Endodermal cell (in vitro differentiated cells): ENCODE measurements at places on chromosomes 1 and 21. TPM values are rescaled to one million over a fixed set of nuclear protein-coding genes. Genes with fewer than 3 reads are reported as not detected.
A peak's percentile ranks its signal among the peaks of the same experiment; 100 is the strongest.

GPR153 gene
- 1.4 to 2.4 TPM (median 2.3 TPM) in 3 replicates for total RNA-seq

OVAAL gene
- not detected in 3 replicates for total RNA-seq

SH2D1B gene
- 0.16 TPM in 1 of 2 replicates, not detected in the other for total RNA-seq

HES3 gene
- total RNA-seq, result not detected in 3 replicates

RBP7 gene
- total RNA-seq, result 2.6 and 3.6 TPM in 2 replicates

IL10 gene
- not detected in 3 replicates for total RNA-seq

NUP210L gene
- 0.06 to 0.11 TPM (median 0.09 TPM) in 3 replicates for total RNA-seq

KLF17 gene
- total RNA-seq, result not detected in 2 replicates

PROK1 gene
- 0.20 TPM in 1 of 2 replicates, not detected in the other for total RNA-seq

MECR gene
- 27.6 to 38.2 TPM (median 36.5 TPM) in 3 replicates for total RNA-seq

PFKFB2 gene
- 7.8 to 15.1 TPM (median 13.4 TPM) in 3 replicates for total RNA-seq

GRCh38 chr21:37531431-37531932 lies 164.9 kb downstream of the DYRK1A start:
- no peak overlapping the region for H3K4me3 ChIP-seq
- H3K36me3 ChIP-seq, result no peaks in the 10 kb centered on the region
- peaks cover 3% of the 10 kb centered on the region for H3K4me1 ChIP-seq
- DNase-seq, result no peak
- H3K27ac ChIP-seq, result no peak overlapping the region

- H3K36me3 ChIP-seq, result no peaks in the 10 kb centered on the region
- no peak overlapping the region for H3K4me3 ChIP-seq
- no peaks in the 10 kb centered on the region for H3K4me1 ChIP-seq
- H3K27me3 ChIP-seq, result no peaks in the 10 kb centered on the region
Measured at GRCh38 chr21:29145354-29145782, 14.9 kb downstream of the MAP3K7CL start.

DNA sequence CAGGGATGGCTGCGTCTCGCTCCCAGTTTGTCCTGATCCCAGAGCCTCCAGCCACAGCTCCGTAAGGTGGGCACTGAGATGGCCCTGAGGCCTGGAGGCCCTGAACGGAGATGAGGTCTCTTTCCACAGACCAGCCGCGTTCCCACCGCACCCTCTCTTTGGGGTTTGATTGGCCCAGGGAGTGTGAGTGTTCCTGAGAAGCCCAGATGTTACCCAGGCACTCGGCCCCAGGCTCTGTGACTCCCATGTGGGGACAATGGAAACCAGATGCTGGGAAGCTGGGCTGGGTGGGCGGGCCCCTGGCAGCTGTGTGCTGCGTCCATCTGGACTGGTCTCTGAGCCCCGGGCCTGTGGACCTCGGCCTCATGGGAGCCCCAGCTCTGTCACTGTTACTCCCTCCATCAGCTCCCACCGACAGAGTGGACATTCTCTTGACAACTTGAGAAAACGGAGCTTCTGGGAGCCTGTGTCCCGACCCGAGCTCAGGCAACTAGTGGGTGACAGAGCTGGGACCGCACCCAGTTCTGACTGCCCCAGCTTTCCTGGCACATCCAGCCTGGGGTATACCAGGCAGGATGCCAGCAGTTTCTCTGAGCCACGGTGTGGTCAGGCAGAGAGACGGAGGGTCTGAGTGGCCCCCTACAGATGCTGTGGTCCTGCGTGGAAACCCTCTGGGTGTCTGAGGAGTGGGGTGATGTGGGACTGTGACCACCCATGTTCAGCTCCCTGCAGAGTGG lies 9.8 kb upstream of the COL6A1 start:
- peak; percentile 70 for DNase-seq
- no peaks in the 10 kb centered on the region for H3K27me3 ChIP-seq
- no peak overlapping the region for H3K4me3 ChIP-seq
- no peaks in the 10 kb centered on the region for H3K36me3 ChIP-seq
- peaks cover 5% of the 10 kb centered on the region for H3K4me1 ChIP-seq

GRCh38 chr1:71343686-71344416 lies 263.0 kb upstream of the ZRANB2 start:
- H3K27me3 ChIP-seq, result no peaks in the 10 kb centered on the region
- H3K36me3 ChIP-seq, result no peaks in the 10 kb centered on the region
- H3K27ac ChIP-seq, result no peak overlapping the region
- H3K4me3 ChIP-seq, result no peak overlapping the region
- H3K4me1 ChIP-seq, result no peaks in the 10 kb centered on the region
- DNase-seq, result no peak

DNA sequence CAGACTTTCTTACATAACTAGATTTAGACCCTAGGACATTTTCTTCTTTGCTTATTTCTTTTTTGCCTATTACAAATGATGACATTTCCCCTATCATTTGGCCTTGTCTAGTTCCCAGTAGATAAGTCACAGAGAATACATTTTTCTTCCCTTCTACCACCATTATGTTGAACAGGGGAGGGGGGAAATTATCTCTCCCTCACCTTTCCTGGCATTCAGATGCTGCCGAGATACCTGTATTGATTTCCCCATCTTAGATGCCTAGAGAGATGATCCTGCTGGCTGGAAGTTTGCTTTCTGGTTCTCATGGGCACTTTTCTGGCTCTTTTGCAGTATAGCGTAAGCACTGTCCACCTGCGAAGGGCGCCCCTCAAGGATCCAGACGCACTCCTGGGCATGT lies 5.7 kb downstream of the IPO9 start:
- no peak for DNase-seq
- H3K27me3 ChIP-seq, result no peaks in the 10 kb centered on the region
- H3K27ac ChIP-seq, result no peak overlapping the region
- H3K36me3 ChIP-seq, result peaks cover 6% of the 10 kb centered on the region

- H3K4me1 ChIP-seq, result no peaks in the 10 kb centered on the region
- no peaks in the 10 kb centered on the region for H3K36me3 ChIP-seq
- H3K27ac ChIP-seq, result no peak overlapping the region
- no peak for DNase-seq
- peaks cover 28% of the 10 kb centered on the region for H3K27me3 ChIP-seq
Measured at GRCh38 chr1:207487636-207488035, 8.3 kb upstream of the CR1 start.

GRCh38 chr21:25581582-25581981 lies 25.7 kb downstream of the MRPL39 start:
- no peak overlapping the region for H3K4me3 ChIP-seq
- H3K4me1 ChIP-seq, result no peaks in the 10 kb centered on the region
- H3K36me3 ChIP-seq, result peaks cover 22% of the 10 kb centered on the region
- no peak for DNase-seq
- no peak overlapping the region for H3K27ac ChIP-seq
- no peaks in the 10 kb centered on the region for H3K27me3 ChIP-seq

DNA sequence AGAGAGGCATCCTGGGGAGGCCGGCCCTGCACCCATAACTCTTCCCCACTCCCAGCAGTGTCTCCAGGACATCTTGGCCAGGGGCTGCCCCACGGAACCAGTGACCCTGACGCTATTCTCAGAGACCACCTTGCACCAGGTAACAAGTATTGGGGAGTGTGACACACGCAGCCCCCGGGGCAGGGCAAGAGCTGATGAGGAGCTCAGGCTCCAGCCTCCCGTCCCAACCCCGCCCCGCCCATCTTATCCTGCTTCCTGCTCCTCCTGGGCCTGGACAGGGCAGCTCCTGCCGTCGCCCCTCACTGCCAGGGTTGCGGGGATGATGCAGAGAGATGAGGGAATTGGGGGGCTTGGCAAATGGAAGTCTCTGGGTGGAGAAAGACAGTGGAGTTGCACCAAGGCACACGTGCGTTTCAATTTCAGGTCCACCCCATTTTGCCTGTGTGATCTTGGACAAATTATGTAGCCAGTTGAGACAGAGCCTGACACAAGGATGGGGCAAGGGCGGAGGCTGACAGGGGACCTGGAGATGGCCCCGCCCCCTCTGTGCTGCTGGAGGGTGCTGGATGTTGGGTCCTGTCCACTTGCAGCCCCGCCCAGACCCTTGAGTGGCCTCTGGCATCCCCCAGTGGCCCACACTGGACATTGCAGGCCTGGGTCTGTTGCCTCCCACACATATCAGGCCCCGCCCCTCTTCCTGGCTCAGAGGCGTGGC lies 10.7 kb downstream of the CLCNKA start:
- H3K4me1 ChIP-seq, result no peaks in the 10 kb centered on the region
- H3K4me3 ChIP-seq, result no peak overlapping the region
- no peaks in the 10 kb centered on the region for H3K36me3 ChIP-seq
- peak; percentile 99 for DNase-seq
- no peaks in the 10 kb centered on the region for H3K27me3 ChIP-seq

DNA sequence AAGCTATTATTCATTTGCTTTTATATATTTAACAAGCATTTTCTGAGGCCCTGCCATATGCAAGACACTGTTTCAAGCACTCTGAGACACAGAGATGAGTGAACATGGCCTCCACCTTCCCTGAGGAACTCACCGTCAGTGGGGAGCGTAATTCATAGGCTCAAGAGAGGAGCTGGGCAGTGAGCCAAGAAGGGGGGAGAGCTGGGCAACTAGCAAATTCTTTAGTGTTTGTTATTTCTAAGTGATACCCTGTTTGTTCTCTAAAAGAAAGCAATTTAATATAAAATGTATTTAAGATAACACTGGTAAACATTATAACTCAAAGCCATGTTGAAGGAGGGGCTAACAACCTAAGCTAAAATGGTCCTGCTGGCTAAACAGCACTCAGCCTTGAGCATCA lies 119.2 kb upstream of the NGF start:
- H3K4me1 ChIP-seq, result no peaks in the 10 kb centered on the region
- H3K4me3 ChIP-seq, result no peak overlapping the region
- no peaks in the 10 kb centered on the region for H3K36me3 ChIP-seq
- no peak for DNase-seq
- no peaks in the 10 kb centered on the region for H3K27me3 ChIP-seq

DNA sequence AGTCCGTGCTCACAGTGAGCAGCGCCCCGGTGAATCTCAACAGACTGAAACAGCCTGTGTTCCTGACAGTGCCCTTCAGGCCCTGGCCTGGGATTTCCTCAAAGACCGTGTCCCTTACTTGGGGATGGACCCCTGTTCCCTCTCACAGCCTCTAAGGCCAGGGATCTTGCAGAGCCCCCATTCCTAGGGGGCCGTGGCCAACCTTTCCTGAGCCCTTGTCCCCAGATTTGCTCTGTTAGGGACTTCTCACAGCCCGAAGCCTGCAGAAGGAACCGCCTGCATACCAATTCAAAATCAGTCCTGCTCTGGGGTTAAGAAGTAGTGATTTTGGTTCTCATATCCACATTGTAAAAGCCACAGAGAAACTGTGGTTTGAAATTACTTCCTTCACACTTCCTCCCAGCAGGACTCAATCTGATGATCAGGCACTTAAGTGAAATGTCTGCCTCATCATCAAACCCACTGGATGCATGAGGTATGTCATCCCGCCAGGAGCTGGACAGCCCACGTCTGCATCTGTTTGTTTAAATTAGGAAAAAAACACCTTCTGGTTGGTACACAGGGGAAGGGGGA lies 14.9 kb downstream of the ABCA4 start:
- H3K36me3 ChIP-seq, result no peaks in the 10 kb centered on the region
- no peak for DNase-seq
- H3K27me3 ChIP-seq, result no peaks in the 10 kb centered on the region
- no peak overlapping the region for H3K27ac ChIP-seq

- no peaks in the 10 kb centered on the region for H3K4me1 ChIP-seq
- no peak overlapping the region for H3K4me3 ChIP-seq
- H3K27ac ChIP-seq, result no peak overlapping the region
- H3K27me3 ChIP-seq, result no peaks in the 10 kb centered on the region
Measured at GRCh38 chr1:227192163-227192562, 126.1 kb downstream of the CDC42BPA start.

DNA sequence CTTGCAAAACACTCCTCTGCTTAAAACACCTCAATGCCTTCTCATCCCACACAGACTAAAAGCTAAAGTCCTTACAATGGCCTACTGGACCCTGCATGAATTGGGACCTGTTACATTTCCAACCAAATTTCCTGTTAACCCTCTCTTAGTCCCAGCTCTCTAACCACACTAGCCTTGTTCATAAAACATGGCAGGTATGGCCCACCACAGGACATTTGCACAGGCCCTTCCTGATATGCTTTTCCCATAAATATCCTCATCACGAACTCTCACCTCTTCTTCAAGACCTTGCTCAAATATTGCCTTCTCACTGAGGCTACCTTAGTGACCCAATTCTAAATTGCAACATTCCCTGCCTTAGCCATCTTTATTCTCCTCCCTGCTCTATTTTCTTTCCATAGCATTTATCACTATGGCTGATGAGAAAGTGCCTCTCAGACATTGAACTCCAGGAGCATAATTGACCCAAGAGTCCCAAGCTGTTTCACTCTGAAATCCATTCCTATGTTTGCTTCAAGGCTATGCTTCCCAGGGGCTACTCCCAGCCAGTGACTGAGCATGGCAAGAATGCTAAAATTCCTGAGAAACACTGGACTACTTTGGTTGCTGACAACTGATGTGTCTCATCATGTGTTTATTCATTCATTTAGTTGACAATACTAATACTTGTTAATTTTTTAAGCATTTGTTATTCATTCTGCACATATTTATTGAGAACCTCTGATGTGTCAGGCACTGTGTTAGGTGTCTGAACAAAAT lies 2.7 kb upstream of the PALMD start:
- H3K36me3 ChIP-seq, result no peaks in the 10 kb centered on the region
- no peak for DNase-seq
- peaks cover 27% of the 10 kb centered on the region for H3K4me1 ChIP-seq
- no peak overlapping the region for H3K27ac ChIP-seq

- no peaks in the 10 kb centered on the region for H3K27me3 ChIP-seq
- H3K4me1 ChIP-seq, result peaks cover 29% of the 10 kb centered on the region
- no peak overlapping the region for H3K27ac ChIP-seq
Measured at GRCh38 chr1:145708063-145708462, 895 bp upstream of the PDZK1 start.

DNA sequence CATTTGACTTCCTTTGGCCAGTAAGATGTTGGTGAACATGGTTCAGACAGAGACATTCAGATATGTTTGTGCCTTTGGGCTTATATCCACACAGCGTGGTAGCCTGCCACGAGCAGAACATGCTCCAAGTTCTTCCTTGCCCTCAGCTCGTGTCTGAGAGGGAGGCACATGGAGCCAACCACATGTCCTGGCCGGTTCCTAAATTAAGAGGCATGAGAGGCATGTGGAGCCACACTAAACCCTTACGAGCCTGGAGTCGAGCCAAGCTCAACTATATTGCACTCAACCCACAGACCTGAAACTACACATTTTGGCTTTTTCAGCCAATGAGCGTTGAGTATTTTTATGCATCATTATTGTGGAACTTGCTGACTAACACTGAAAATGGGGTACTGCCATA lies 133.7 kb upstream of the KCNK1 start:
- DNase-seq, result no peak
- H3K27ac ChIP-seq, result no peak overlapping the region
- H3K4me1 ChIP-seq, result no peaks in the 10 kb centered on the region
- H3K27me3 ChIP-seq, result no peaks in the 10 kb centered on the region
- no peaks in the 10 kb centered on the region for H3K36me3 ChIP-seq
- H3K4me3 ChIP-seq, result no peak overlapping the region

- peak overlapping the region; percentile 73 for H3K27ac ChIP-seq
- peak; percentile 76 for DNase-seq
- no peaks in the 10 kb centered on the region for H3K27me3 ChIP-seq
Measured at GRCh38 chr21:33587792-33588484, 546 bp downstream of the DONSON start.
